Regular cardiac myocyte (primary cell): ENCODE measurements at places on chromosomes 2 and 18. TPM values are rescaled to one million over a fixed set of nuclear protein-coding genes. Genes with fewer than 3 reads are reported as not detected.

PLCL1 gene
- 7.3 and 12.3 TPM in 2 replicates for total RNA-seq

UGT1A3 gene
- total RNA-seq, result not detected in 2 replicates

BMP10 gene
- not detected in 2 replicates for total RNA-seq

MALL gene
- total RNA-seq, result 2.0 and 6.7 TPM in 2 replicates

GNLY gene
- not detected in 2 replicates for total RNA-seq

MYL1 gene
- total RNA-seq, result not detected in 2 replicates

KIAA2012 gene
- under 0.01 TPM in 2 replicates for total RNA-seq

TMEFF2 gene
- under 0.01 TPM in 2 replicates for total RNA-seq

EFR3B gene
- 0.56 and 1.7 TPM in 2 replicates for total RNA-seq

CGREF1 gene
- total RNA-seq, result 5.0 and 14.9 TPM in 2 replicates

AMER3 gene
- not detected in 2 replicates for total RNA-seq

CFAP221 gene
- under 0.01 TPM in 2 replicates for total RNA-seq

THSD7B gene
- under 0.01 and 4.2 TPM in 2 replicates for total RNA-seq

AKAIN1 gene
- total RNA-seq, result 0.56 TPM in 1 of 2 replicates, not detected in the other
